ENCODE measurements at places on chromosomes 3 and 15. TPM values are rescaled to one million over a fixed set of nuclear protein-coding genes. Genes with fewer than 3 reads are reported as not detected.

B3GALNT1 gene
- total RNA-seq = 0.20 TPM

DNA sequence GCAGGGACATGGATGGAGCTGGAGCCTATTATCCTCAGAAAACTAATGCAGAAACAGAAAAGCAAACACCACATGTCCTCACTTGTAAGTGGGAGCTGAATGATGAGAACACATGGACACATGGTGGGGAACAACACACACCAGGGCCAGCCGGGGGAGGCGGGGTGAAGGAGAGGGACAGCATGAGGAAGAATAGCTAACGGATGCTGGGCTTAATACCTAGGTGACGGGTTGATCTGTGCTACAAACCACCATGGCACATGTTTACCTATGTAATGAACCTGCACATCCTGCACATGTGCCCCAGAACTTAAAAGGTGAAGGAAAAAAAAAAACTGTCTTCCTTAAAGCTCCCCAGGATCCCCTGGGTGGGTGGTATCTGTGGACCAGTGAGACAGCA, 87.1 kb downstream of the ADAMTS17 start:
- DNase-seq = no peak

GRCh38 chr3:101676216-101676764, 642 bp downstream of the ZBTB11 start:
- DNase-seq = peak; percentile 87

GRCh38 chr15:43316016-43316970, 14.1 kb downstream of the LCMT2 start:
- no peak for DNase-seq

MBD4 gene
- total RNA-seq = 63.9 TPM

MCF2L2 gene
- total RNA-seq = 3.8 TPM

TRAIP gene
- total RNA-seq = 2.4 TPM

DNA sequence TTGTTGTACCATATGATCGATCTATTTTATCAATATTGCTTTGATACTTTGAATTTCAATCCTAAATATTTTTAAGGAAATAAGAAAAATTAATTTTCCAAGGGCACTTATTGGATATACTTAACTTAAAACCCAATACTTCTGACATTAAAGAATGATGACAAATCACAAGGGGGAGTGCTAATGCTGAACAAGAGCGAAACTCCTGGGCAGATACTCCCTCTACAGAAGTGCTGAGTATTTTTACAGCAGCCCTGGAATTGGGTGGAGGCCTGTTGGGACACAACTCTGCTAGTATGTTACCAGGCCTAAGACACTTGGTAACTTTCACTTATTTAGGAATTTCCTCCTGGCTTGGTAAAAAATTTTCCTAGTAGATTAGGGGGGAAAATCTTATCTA, 46.2 kb downstream of the DENND6A start:
- no peak for DNase-seq

DNA sequence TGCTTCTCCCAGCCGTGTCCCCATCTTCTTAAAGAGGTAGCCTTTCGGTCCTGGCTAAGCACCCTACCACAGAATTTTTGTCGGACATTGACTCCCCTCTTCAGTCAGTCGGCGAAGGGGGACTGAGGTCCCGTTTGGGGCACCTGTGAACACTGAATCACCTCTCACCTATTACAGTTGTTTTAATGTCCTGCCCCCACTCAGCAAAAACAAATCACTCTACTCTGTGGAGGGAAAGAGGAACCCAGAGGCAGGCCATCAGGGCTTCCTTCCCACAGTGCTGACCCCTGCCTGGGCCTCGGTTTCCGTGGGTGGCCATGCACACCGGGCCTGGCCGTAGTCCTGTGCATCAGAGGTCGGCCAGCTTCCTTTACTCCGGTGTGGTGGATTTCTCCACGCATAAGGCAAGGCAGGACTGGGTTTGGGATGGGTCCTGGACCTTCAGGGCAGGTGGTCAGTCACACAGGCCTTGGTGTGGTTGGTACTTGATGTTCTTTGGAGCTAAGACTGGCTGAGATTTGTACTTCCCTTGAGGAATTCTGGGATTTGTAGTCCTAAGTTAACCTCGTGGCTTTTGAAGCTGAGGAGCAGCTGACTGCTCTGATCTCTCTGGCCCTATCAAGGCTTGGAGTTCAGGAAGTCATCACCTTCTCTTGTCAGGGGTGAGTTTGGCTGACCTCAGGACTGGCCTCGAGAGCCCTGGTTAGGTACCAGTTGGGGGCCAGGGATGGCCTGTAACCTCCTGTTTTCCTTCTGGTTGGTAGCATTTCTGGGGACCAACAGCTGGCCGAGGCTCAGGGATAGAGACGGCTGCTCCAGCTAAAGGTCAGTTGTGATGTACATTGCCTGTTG, 627 bp upstream of the FAM131A start:
- no peak for DNase-seq

- DNase-seq = no peak
Measured at GRCh38 chr15:49060710-49061495, 14.7 kb upstream of the SECISBP2L start.

- no peak for DNase-seq
Measured at GRCh38 chr15:45326741-45327140, 51.6 kb downstream of the GATM start.

- DNase-seq = no peak
Measured at GRCh38 chr15:72515591-72516389, 41.7 kb downstream of the ARIH1 start.

DISP2 gene
- total RNA-seq = 0.03 TPM

DNA sequence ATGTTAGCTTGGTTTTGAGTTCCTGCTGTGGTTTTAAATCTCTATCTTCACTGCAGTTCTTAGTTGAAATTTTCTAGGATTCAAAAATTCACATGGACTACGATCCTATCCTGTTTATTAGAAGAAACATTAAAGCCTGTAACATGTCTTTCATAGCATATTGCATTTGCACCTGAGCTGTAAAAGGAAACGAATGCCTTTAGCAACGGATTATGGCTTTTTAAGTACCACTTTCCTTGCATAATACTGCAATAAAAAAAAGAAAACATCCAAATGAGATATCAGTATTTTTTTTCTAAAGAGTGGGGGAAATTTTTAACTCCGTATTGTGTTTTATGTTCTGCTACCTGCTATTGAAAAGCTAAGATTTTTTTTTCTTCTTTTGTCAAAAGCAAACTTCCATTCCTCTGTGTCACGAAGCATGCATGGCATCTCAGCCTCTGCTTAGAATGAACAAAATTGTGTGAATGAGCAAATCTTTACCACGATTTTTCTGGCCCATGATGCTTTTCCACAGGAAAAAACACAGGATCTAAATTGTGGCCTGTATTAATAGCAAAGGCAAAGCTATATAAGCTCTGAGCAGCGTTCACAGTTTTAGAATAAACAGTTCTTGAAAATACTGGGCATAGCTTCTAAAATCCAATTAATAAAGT, 110.0 kb upstream of the CDIN1 start:
- no peak for DNase-seq

DNA sequence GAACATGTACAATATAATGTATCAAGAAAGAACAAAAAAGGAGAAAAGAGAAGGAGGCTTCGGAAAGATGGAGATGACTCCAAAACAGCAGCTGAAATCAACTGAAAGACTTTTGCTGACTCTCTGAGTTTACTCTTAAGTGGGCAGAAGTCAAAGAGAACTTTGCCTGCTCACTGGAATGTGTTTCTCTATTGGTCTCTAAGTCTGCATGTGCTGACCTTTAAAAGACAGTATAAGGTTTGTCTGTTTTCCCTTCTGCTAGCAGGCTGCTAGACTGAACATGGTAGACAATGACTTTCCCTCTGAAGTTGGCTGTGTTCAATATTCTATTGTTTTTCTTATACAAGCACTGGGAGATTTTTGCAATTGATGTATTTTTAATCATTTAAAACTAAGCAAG, 7.2 kb upstream of the MAP4 start:
- no peak for DNase-seq

DNA sequence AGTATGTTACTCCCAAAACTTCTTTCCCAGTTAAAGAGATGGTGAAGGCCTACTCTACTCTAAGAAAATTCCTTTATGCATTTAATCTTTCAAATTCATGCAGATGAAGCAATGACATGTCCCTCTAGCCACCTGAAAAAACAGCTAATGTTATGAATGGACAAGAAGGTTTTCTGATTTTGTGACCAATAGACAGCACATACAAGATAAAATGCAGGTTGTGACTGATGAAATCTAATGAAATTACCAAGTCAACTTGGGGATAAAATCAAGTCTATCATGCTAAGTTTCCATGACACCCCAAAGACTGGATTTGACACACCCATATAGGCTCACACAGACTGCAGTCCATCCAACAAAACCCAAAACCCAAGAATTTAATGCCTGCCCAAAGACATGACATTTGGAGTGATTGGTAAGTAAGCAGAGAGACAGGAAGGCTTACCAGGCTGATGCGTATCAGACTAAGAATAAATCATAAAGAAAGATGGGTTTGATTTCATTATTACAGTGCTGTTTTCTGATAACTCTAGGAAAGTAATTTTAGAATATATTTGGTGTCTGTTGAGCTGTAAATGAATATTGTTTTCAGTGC, 26.4 kb downstream of the CD47 start:
- no peak for DNase-seq

PPM1L gene
- total RNA-seq = 3.0 TPM

GRCh38 chr3:39879581-39879980, 70.2 kb downstream of the MYRIP start:
- no peak for DNase-seq

GRCh38 chr3:194574639-194575483, 58.4 kb downstream of the TMEM44 start:
- DNase-seq = no peak

- no peak for DNase-seq
Measured at GRCh38 chr3:41141433-41142167, 57.7 kb upstream of the CTNNB1 start.

GRCh38 chr3:37511463-37511920, 337.1 kb upstream of the LRRFIP2 start:
- DNase-seq = no peak

- DNase-seq = peak; percentile 41
Measured at GRCh38 chr3:45677033-45677446, 12.2 kb upstream of the SACM1L start.

DNA sequence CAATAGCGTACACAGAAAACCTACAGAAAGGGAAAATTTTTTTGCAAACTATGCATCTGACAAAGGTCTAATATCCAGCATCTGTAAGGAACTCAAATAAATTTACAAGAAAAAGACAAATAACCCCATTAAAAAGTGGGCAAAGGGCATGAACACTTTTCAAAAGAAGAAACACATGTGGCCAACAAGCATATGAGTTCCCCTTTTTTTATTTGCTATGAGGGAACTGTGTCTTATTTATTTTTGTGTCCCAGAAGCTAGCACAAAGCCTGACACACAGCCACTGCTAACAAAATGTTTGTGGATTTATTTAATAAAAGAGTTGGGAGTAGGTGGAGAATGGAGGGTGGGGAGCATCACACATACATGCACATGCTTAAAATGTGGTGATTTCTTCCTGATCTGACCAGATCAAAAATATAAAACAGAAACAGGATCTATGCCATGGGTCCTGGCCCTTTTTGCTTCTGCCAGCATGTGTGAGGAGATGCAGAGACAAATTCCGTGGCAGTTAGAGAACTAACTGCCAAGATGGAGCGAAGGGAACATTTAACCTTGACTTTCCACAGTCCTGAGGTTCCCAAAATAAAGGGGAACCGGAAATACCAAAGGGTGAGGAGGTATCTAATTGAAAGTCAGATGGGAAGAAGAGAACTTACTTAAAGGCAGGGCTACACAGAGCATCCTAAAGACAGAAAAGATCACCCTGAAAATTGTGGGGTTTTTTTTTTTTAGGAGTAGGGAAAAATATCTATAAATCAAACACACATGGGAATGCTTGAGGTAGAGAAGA, at the start of gene TMEM202:
Gene TMEM202 (plus strand): TSS at position 510 of the 793 bp plus-strand sequence. CDS start 22 bp downstream, at position 532.
- DNase-seq = no peak

DNA sequence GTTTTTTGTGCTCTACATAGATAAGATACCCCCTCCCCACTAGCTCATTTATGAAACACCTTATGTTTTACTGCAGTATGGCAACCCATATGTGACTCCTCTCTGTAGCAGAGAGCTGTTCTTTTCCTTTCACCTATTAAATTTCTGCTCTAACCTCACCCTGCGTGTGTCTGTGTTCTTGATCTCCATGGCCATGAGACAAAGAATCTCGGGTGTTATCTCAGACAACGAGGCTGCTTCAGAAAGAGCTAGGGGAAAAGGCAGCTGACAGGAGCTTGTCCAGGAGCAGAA, 18.0 kb downstream of the CCR8 start:
- DNase-seq = no peak

DNA sequence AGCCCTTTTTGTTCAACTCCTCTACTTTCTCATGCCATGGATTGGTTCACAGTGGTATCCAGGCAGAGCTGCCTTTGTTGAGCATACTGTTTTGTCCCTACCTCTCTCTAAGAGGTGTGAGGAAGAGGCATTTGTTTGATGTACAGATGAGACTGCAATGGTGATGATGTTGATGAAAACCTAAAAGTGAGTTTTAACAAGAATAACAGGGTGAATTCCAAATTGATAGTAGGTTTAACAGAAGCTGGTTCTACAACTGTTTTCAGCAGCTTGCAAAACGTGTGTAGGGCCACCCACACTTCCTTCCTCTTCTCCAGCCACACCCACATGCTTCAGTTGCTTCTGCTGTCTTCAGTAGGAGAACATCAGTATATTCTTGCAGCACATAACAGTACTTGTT, 10.2 kb downstream of the SNRK start:
- DNase-seq = peak; percentile 50

LMAN1L gene
- total RNA-seq = 0.56 TPM

DNA sequence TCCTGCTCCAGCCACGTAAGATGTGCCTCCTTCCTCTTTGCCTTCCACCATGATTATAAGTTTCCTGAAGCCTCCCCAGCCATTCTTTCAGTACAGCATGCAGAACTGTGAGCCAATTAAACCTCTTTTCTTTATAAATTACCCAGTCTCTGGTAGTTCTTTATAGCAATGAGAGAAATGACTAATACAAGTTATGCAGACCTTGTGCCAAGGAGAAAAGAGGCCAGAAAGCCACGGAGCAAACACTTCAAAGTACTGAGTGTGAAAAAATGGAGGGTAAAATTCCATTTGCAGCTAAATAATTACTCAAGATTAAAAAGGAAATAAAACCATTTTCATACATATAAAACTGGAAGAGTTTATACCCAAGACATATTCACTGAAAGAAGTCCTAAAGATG, 213.6 kb upstream of the LINGO1 start:
- no peak for DNase-seq

GRCh38 chr15:39564972-39565665, 15.8 kb upstream of the THBS1 start:
- DNase-seq = no peak

GCSAM gene
- total RNA-seq = 6.5 TPM

GPR62 gene
- not detected for total RNA-seq

All from CD4-positive, alpha-beta T cell (primary cell).